ENCODE measurements at places on chromosomes 1 and 21.

DNA sequence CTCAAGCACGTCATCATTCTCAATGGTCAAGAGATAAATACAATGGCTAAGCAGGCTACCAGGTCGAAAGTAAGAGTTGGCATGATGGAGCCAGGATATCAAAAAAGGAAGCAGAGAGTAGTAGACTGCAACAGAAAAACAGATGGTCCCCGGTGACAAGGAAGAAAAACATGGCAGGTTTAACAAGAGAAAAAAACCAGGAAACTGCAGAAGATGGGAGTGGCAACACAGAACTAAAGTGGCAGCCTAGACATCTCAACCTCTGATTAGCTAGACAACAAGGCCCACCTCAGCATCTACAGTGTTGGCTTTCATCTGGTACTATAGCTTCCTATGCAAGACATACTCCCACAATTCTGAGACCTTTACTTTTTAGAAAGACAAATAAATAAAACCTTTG lies 3.1 kb downstream of the UBR4 start:
- no peak for DNase-seq

DNA sequence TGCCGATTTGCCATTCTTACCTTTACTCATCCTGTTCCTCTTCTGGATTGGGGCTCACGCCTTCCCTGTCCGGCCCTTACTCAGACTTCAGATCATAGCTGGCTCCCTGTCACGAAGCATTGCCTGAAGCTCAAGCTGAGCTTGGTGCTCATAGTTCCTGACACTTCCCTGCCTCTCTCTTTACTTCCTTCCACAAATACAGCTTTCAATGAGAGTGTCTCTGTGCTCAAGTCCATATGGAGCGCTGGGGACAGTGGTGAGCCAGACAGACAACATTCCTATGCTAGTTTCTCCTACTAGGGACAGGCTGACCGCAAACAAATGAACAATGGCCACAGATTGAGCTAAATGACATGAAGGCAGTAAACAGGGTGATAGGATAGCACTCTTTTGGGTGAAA lies 38.1 kb downstream of the HHAT start:
- no peak for DNase-seq

GRCh38 chr1:94693029-94693428 lies 127.1 kb upstream of the SLC44A3 start:
- no peak for DNase-seq

DNA sequence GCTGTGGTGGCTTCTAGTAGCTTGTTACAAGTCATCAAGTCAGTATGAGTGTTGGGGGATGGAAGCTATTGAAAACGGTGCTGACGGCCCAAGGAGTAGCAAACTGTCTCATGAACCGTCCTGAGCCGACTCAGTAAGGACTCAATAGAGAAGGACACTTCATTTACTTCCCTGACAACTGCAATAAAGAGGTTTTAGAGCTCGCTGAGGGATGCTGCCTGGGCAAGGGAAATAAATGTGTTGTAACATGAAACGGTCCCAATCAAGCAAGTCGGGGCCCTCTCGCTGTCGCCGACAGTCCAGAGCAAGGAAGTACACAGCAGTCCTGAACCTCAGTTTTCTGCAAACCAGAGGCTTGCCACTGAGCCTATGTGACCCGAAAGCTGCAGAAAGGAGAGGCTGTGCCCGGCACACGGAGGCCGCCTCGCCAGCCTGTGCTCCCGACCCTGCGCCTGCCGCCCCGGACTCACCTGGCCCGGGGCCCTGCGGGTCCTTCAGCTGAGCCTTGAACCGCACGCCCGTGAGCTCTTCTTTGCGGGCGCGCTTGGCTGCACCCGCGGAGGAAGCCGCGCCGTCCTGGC lies 423 bp downstream of the URB1 start:
- DNase-seq, result no peak

DNA sequence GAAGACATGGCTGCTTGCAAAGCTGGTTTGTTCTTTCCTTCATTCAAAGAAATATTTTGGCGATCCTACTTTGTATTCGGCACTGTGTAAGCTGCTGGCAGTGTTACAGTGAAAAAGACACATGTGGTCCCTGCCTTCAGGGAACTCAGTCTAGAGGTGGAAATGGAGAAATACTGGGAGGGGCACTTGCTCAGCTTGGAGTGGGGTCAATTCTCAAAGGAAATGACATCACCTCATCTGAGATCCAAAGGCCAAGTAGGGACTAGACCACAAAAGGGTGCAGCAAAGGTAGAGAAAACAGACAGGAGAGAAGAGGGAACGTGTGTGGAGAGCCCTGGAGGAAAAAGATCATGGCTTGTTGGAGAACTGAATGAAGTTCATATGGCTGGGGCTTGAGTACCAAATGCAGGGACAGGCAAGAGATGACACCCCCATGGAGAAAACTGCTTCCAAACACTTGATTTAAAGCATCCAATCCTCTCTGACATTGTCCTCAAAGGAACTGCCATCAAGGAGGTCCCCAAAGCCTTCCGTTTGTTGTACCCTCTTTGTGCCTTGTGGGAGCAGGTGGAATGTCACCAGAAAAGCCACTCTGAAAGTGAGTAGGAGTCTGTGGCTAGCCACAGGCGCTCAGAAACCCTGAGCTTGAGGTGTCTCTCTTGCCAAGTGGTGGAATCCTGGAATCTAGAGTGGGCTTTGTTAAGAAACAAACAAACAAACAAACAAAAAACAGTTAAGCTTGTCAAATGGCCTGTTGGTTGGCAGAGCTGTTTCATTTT lies 48.3 kb upstream of the TDRD10 start:
- no peak for DNase-seq

- no peak for DNase-seq
These were observed 516.9 kb downstream of the AMY1C start for GRCh38 chr1:104266612-104267011.

- DNase-seq, result no peak
These were observed 154.8 kb upstream of the RAB4A start for GRCh38 chr1:229116114-229116513.

- no peak for DNase-seq
These were observed 199.9 kb downstream of the PRDM2 start for GRCh38 chr1:13899856-13900255.

Measured in T-helper 17 cell (primary cell).